ENCODE measurements at places on chromosomes 7 and 10. TPM values are rescaled to one million over a fixed set of nuclear protein-coding genes. Genes with fewer than 3 reads are reported as not detected.
A peak's percentile ranks its signal among the peaks of the same experiment; 100 is the strongest.

- DNase-seq = no peak
Observed at GRCh38 chr10:112201334-112201733, 17.8 kb upstream of the GPAM start.

- DNase-seq = no peak
Observed at GRCh38 chr7:157962458-157963306, 624.9 kb downstream of the PTPRN2 start.

DNA sequence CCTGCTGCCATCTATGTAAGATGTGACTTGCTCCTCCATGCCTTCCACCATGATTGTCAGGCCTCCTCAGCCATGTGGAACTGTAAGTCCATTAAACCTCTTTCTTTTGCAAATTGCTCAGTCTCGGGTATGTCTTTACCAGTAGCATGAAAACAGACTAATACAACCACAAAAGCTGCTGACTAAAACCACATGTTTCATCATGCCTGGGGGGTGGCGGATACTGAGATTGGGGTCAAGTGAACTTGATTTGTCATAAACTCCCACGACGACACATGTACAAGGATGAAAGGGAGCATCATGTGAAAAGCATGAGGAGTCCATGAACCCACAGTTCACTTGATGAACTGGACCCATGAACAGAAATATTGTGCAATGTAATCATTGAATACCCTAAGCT, 134.9 kb upstream of the ANK3 start:
- DNase-seq = no peak

The RET gene
- not detected for total RNA-seq

DNA sequence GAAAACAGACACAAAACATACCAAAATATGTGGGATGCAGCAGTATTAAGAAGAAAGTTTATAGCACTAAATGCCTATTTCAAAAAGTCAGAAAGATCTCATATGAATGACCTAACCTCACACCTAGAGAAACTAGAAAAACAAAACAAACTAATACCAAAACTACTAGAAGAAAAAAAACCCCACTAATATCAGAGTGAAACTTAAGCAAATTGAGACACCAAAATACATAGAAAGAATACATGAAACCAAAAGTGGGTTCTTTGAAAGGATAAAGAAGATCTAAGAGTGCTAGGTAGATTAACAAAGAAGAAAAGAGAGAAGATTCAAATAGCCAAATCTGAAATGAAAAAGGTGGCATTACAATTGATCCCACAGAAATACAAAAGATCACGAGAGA, 494.1 kb downstream of the SH2D4B start:
- DNase-seq = no peak

GRCh38 chr7:76260171-76260703, 42.2 kb upstream of the HSPB1 start:
- DNase-seq = peak; percentile 32

GRCh38 chr7:155807789-155808548, 4.3 kb downstream of the SHH start:
- DNase-seq = no peak

- DNase-seq = peak; percentile 75
Observed at GRCh38 chr10:3935141-3935540, 150.1 kb upstream of the KLF6 start.

The ASIC3 gene
- total RNA-seq = 0.76 TPM

DNA sequence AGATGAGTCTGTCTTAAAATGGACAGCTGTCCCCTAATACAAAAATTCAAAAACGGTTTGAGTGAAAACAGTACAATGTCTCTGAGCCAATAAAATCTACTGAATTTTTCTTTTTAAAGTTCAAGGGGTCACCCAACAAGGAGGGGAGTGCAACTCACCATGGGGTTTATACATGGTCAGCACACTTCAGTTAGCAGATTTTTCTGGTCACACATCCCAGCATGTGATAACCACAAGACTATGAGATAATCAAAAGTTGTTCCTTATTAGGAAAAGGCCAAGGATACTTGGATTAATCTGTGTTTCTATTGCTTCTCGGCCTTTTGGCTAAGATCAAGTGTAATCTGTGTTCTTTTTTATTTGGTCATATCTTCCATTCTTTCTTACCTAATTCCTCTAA, 31.6 kb downstream of the ABCB5 start:
- DNase-seq = no peak

The OR6B1 gene
- not detected for total RNA-seq

GRCh38 chr10:123475466-123475865, 190.7 kb upstream of the GPR26 start:
- DNase-seq = peak; percentile 17

The TCF7L2 gene
- 0.89 TPM for total RNA-seq

The BAMBI gene
- 38.3 TPM for total RNA-seq

DNA sequence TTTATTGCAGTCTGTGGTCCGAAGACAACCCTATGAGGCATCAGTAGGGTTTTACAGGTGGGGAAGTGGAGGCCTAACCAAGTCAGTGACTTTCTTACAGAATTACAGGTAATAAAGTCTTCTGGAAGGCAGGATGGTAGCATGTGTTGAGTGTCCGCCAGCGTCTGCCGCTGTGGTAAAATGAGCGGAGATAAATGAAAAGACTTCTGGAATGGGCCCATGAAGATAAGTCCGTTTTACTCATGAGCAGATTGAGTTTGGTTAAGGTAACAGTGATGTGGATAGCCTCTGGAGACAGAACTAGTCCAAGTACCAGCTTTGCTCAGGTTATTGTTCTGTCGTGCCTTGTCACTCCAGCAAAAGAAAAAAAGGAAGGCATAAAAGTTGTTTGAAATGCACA, 966 bp downstream of the FBH1 start:
- DNase-seq = no peak

GRCh38 chr7:44750424-44750823, 1.8 kb downstream of the ZMIZ2 start:
- DNase-seq = no peak

DNA sequence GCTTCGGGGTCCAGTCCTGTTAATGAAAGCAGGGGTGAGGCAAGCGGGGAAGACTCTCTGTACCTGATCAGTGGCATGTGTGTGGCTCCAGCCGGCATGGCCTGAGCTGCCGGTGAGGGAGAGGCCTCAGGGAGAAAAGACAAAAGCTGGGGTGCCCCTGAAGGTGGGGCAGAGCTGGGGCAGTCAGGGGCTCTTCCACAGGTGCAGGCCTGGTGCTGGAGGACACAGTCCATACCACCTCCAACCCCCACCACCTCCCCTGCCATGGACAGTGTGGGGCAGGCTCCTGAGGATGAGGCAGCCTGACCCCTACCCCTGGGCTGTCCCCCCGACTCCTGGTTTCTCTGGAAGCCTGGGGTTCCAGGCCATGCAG, 129.5 kb downstream of the LHPP start:
- DNase-seq = no peak

The COL26A1 gene
- total RNA-seq = 1.2 TPM

DNA sequence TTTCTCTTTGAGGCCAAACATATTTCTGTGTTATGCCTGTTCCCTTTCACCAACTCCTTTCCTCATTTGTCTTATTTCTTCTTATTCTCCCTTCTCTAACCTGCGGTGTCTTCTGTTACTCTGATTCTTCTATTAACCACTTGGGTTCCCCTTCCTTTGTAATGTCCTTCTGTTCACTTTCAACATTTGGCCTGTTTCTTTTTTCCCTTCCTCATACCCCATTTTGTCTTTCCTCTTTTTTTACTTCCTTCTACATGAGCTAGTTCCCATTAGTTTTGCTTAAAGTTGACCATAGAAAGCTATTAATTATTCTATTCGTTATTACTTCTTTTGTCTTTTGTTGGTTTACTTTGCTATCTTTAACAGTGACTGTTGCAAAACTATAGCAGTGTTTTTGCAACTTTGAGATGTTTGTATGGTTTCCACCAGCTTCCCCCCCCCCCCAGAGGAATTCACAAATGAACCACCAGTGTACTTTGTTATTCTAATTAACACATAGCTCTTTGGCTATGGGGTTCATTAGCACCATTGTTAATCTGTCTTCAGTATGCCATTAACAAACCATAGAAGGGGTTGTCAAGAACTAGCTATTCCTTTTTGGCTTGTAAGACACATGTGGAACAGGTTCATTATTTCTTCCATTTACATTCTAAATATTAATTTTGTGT, 2.9 kb downstream of the LRGUK start:
- no peak for DNase-seq

DNA sequence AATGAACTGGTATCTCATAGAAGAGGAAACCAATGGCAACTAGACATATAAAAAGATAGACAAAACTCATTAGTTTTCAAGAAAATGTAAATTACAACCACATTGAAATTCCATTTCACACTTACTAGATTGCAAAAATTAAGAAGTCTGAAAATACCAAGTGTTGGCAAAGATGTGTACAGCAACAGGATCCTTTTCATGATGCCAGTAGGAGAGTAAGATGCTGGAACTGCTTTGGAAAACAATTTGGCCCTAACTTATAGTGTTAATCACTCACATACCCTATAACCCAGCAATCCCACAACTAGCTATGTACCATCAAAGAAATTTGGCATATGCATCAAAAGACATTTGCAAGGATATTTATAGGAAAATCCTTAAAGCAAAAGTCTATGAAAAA, 15.5 kb downstream of the REEP3 start:
- DNase-seq = no peak

DNA sequence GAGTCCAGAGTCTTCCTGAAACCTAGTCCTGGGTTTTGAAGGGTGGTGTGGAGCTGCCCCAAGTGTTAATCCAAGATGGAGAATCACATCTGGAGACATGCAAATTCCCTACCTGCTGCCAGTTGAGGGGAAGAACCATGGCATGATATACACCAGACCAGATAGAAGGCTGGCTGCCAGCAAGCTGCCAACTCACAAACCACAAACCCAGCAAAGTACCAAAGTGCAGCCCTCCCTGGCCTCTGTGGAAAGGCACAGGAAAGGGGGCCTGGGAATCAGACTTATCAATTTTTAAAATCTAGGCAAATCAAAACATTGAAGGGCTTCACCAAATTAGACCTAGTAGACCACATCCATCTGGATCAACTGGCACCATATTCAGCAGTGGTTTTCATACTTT, 157.0 kb downstream of the TMEM26 start:
- no peak for DNase-seq

DNA sequence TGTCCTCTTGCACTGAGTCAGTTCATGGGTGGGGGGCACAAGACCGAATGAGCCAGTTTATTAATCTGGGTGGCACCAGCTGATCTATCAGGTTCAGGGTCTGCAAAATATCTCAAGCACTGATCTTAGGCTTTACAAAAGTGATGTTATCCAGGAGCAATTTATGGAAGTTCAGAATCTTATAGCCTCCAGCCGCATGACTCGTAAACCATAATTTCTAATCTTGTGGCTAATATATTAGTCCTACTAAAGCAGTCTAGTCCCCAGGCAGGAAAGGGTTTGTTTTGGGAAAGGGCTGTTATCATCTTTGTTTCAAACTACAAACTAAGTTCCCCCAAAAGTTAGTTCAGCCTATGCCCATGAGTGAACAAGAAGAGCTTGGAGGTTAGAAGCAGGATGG, 33.9 kb downstream of the AKR1C8 start:
- DNase-seq = no peak

- DNase-seq = no peak
Observed at GRCh38 chr7:22481726-22482125, 18.3 kb downstream of the STEAP1B start.

The PHKG1 gene
- total RNA-seq = 5.5 TPM

The OGDHL gene
- total RNA-seq = not detected

DNA sequence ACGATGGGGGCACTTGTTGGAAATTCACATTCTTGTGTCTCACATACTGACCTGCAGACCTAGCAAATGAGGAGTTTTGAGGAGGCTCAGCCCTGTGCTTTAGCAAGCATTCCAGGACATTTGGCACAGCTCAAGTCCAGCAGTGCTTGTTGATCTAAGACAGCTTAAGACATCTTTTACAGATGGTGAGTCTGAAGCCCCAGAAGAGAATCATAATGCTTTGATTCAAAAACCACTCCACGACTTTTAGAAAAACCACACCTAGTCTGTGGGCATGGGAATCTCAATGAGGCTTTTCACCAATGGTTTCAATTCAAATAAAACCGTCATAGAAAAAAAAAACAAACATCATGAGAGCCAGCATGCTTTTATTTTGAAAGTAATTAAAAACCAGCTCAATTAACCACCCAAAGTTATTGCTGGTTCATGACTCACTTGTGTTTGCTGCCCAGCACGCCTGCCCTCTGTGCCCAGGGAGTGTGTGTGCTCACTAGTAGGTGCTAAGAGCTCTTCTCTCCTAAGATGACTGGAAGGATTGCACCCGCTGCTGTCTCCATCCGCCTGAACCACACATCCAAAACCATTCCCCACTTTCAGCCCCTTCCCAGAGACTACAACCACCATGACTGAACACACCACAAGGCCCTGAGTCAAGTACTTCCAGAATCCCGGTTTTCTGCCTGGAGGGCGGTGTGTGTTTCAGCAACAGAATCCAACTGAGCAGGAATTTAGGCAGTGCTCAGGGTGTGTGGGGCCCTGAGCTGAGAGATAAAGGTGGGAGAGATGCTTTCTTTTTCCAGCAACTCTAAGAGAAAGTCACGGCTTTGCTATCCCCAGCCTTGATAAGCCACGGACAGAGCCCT, 130.2 kb upstream of the ADAM12 start:
- DNase-seq = peak; percentile 62

DNA sequence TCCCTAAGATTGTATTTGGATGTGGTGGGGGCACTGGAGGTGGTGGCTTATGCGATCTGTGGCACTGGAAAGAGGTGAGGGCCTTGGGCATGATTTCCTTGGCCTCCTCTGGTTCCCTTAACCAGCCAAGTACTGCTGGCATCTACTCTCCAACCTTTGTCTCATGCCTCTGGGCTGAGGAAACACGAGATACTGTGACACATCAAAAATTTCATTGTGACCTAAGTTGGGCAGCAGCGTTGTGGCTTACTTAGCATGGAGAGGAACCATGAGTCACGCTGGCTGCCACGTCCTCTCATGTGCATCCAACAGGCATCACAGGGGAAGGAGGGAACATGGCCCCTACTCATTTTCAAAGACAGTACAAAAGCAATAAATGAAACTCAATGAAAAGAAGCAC, 29.7 kb upstream of the GSDME start:
- peak; percentile 93 for DNase-seq

The NPSR1 gene
- total RNA-seq = not detected

DNA sequence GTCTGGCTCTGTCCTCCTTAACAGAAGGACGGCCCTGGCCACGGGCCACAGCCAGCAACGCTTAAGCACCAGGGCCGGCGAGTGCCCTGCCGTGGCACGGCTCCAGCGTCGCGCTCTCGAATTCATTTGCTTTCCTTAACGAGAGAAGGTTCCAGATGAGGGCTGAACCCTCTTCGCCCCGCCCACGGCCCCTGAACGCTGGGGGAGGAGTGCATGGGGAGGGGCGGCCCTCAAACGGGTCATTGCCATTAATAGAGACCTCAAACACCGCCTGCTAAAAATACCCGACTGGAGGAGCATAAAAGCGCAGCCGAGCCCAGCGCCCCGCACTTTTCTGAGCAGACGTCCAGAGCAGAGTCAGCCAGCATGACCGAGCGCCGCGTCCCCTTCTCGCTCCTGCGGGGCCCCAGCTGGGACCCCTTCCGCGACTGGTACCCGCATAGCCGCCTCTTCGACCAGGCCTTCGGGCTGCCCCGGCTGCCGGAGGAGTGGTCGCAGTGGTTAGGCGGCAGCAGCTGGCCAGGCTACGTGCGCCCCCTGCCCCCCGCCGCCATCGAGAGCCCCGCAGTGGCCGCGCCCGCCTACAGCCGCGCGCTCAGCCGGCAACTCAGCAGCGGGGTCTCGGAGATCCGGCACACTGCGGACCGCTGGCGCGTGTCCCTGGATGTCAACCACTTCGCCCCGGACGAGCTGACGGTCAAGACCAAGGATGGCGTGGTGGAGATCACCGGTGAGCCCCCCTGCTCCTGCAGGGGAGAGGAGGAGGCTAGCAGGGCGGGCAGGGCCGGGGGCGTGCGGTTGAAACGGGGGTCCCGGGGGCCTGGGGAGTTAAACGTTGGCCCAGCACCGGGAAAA, at the start of gene HSPB1:
TSS of gene HSPB1 (plus strand) at position 327 of the 855 bp plus-strand sequence. CDS start at position 367, 40 bp downstream.
- peak; percentile 83 for DNase-seq

GRCh38 chr10:107894516-107894915, 730.0 kb upstream of the SORCS1 start:
- no peak for DNase-seq

Data from MG63 (cell line).